ENCODE measurements at places on chromosomes 7 and 10. TPM values are rescaled to one million over a fixed set of nuclear protein-coding genes. Genes with fewer than 3 reads are reported as not detected.

GRCh38 chr10:59272061-59272460 lies 90.3 kb downstream of the FAM13C start:
- H3K27me3 ChIP-seq = no peaks in the 10 kb centered on the region
- H3K4me3 ChIP-seq = no peak overlapping the region
- DNase-seq = no peak
- H3K4me1 ChIP-seq = no peaks in the 10 kb centered on the region
- no peaks in the 10 kb centered on the region for H3K36me3 ChIP-seq

GRCh38 chr7:157427811-157428553 lies 91.2 kb downstream of the DNAJB6 start:
- no peak overlapping the region for H3K27ac ChIP-seq
- peaks cover 6% of the 10 kb centered on the region for H3K4me1 ChIP-seq
- H3K27me3 ChIP-seq = no peaks in the 10 kb centered on the region
- H3K4me3 ChIP-seq = no peak overlapping the region
- no peaks in the 10 kb centered on the region for H3K36me3 ChIP-seq

GRCh38 chr7:84231157-84231556 lies 36.6 kb upstream of the SEMA3A start:
- H3K4me3 ChIP-seq = no peak overlapping the region
- DNase-seq = no peak
- no peaks in the 10 kb centered on the region for H3K36me3 ChIP-seq
- no peak overlapping the region for H3K27ac ChIP-seq

DNA sequence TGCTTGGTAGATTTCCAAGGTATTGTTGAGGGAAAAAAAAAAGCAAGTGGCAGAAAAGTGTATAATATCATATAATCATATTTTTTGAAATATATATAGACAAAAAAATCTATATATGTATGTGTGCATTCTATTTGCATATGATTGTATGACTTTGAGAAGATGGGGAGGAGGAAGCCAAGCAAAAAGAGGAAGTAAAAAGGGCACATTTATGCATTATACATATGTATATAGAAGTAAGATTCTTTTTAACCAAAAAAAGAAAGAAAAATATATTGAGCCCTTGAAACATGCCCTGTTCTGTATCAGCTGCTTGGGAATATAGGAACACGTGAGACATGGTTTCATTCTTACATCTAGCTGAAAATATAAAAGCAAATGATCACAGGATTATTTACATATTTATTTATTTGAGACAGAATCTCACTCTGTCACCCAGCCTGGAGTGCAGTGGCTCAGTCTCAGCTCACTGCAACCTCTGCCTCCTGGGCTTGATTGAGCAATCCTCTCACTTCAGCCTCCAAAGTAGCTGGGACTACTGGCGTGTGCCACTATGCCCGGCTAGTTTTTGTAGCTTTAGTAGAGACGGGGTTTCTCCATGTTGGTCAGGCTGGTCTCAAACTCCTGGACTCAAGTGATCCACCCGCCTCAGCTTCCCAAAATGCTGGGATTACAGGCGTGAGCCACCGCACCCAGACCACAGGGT lies 18.0 kb upstream of the SLF2 start:
- no peak overlapping the region for H3K27ac ChIP-seq
- H3K4me3 ChIP-seq = no peak overlapping the region
- no peaks in the 10 kb centered on the region for H3K27me3 ChIP-seq
- DNase-seq = no peak
- H3K4me1 ChIP-seq = no peaks in the 10 kb centered on the region

Gene INHBA
- total RNA-seq = not detected

Gene MACC1
- 16.6 TPM for total RNA-seq

Gene EGFR
- total RNA-seq = 42.5 TPM

All from body of pancreas (tissue), 4 donors.